NCI-H2081 treated with DMSO at 0.1 percent for 48 hours (cell line): ENCODE measurements at places on chromosomes 16 and 17.

GRCh38 chr16:27972500-27972899 is 91.0 kb downstream of the GSG1L start:
- no peak for DNase-seq

GRCh38 chr17:1860978-1861377 is 31.2 kb downstream of the RPA1 start:
- no peak for DNase-seq

DNA sequence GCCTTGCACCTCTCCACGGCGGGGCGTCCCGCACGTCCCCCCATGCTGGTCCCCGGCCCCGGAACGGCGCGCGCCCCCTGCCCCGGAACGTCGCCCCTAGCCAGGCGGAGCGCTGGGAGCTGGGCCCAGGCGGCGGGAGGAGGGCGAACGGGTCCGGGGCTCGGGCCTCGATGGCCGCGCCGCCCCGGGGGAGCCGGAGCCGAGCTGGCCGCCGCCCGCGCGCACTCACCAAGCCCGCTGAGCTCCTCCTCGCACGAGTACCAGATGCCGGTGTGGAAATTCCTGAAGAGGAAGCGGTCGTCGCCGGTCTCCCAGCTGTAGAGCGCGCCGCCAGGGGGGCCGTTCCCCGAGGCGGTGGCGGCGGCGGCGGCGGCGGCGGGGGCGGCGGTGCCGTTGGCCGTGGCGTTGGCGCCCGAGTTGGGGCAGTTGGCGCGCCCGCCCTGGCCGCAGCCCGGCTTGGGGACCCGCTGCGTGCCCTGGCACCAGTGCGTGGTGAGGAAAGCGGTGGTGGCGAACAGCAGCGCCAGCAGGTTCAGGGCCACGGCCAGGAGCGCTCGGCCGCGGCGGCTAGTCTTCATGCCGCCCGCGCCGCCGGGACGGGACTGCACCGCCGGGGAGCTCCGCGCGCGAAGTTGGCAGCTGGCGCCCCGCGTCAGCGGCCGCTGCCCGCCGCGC is 530 bp downstream of the GSG1L start:
- DNase-seq, result no peak

- DNase-seq, result no peak
Observed at GRCh38 chr17:67052720-67053437, 8.5 kb downstream of the CACNG1 start.

GRCh38 chr17:6532441-6532885 is 23.9 kb downstream of the PITPNM3 start:
- no peak for DNase-seq

DNA sequence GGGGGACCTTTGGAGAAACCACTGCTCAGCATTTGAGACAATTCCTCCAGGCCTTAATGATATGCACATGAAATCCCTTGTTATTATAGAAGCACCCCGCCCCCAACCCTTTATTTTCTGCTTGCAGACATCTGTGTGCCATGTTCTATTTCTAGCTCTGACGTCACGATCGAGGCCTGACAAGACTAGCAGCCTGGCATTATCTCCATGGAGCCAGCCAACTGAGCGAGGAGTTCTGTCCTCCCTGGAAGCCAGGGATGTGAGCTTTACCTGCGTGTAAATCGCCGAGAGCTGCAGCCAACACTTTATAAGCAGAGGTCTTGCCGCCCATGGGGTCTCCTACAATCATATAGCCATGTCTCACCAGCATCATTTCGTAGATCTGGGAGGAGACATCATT is 116.9 kb downstream of the DNAH3 start:
- DNase-seq, result no peak

DNA sequence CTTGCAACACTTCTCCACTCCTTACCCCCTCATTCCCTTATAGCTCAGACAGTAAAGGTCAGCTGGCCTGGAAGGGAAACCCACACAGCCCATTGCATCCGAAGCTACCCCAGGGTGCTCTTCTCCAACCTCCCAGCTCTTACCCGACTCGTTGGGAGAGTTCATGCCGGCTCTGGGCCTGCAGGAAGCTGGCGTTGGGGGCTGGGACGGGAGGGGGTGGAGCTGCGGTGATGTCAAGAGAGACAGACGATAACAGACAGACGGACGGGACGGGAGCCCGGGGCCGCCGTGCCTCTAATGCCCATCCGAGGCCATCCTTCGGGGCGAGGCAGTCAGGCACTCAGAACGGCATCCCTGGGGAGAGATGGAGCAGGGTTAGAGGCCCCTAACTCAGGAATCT is 6.1 kb downstream of the HDAC5 start:
- no peak for DNase-seq

- no peak for DNase-seq
Observed at GRCh38 chr16:87178977-87179376, 138.2 kb downstream of the C16orf95 start.

DNA sequence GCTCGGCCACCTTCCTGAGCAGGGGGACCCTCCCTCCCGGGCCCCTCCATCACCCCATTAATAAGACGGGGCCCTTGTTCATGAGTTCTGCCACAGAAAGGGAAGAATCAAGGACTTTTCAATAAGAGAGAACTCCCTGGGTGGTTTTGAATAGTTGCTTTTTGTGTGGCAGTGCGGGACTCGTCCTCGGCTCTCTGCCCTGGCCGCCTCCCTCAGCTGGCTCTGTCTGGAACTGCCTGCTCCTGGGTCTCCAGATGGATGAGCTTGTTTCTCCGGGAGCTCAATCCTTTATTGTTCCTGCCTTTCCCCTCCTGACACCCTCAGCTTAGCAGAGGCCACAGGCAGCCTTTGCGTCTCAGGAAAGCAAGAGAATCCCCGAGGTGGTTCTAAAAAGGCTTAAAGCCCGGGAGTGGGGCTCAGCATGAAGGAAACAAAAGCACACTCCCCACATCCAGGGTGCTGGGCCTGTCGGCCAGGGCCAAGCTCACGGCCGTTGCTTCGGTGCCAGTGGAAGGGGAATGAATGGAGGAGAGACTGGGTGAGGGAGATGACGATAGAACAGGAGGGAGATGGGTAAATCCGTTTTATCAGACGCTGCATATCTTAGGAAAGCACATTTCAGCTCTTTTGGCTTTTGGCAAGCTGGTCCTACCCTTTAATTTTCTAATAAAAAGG is 60.2 kb downstream of the RAI1 start:
- DNase-seq, result no peak

GRCh38 chr16:59826767-59827166 is 1092.7 kb upstream of the GOT2 start:
- no peak for DNase-seq

DNA sequence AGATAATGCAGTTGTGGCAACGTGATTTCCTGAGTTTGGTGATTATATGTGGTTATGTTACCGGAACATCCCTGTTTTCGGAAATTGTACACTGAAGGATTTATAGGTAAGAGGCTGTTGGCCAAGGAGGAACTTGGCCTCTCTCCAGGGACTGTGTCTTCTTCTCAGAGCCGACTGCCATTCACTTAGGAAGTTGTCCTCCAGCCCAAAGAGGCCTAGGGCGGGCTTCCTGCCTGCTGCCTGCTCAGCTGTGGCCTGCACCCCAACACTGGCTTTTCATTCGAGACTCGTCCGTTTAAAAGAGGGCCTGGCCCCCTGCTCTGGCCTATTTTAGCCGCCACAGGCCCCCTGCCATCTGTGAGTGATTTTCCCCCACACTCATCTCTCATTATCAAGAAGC is 64.3 kb downstream of the ZDHHC7 start:
- DNase-seq, result no peak

DNA sequence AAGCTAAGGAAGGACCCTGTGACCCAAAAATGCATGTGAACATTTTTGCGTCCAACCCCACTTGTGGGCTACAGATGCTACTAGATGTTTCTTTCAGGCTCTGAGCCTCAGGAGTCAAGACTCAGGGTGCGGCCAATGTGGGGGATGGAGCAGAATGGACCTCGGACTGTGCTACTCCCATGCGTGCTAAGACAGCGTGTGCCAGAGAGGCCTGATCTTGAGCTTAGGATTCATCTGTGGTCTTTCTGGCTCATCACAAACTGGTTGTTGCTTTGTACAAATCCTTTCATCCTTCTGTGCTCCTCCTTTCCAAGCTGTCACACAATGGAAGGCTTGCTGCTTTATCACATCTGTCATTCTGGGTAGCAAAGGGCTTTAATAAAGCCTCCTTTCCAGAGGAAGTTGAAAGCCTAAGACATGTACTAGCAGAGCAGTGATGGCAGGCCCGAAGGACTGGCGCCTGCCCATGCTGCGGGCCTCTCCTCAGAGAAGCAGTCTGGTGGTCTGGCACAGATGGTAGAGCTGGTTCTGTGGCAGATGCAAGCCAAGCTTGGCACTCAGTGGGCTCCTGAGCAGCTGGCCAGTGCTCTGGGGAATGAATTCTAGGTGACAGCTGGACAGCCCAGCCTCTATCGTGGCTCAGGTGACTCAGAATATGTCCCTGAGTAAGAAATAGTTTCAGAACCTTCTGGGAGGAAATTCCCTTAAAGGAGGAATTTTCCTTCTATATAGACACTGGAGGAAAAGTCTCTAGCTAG is 27.8 kb downstream of the COG4 start:
- DNase-seq, result no peak

DNA sequence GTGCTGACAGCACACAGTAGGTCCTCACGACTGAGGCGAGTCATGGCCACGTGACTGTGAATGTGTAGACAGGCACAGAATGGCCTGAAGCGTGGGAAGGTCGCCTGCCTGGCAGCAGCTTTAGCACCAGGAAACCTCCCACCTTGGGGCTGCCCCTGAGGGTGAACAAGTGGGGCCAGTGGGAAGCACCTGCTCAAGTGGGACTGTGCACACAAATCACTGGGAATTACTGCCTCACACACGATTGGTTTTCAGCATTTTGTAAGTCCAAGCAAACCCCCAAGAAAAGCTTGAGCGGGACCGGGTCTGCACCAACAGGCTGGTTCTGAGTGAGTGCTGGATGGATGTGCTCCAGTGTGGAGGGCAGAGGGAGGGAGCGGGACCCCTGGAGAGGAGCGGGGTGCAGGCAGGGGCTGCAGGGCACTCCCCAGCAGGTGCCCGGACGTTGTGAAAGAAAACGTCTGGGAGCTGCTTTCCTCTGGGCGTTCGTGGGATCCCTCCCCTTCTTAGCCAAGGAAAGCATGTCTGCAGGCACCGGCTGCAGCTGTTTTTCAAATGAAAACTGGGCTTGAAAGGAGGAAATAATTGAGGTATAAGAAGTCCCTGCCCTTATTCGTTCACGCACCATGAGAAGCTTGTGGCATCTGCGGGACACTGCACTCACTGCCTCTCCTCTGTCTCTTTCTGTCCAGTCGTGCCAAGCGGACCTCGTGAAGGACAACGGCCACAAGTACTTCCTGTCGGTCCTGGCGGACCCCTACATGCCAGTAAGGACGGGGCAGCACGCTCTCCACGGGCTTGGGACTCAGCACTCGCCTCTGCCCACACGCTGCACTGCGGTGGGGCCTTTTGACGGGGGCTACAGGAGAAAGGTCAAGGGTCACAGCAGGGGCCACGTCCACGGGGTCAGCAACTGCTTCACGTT is 111.7 kb upstream of the CHMP6 start:
- no peak for DNase-seq

DNA sequence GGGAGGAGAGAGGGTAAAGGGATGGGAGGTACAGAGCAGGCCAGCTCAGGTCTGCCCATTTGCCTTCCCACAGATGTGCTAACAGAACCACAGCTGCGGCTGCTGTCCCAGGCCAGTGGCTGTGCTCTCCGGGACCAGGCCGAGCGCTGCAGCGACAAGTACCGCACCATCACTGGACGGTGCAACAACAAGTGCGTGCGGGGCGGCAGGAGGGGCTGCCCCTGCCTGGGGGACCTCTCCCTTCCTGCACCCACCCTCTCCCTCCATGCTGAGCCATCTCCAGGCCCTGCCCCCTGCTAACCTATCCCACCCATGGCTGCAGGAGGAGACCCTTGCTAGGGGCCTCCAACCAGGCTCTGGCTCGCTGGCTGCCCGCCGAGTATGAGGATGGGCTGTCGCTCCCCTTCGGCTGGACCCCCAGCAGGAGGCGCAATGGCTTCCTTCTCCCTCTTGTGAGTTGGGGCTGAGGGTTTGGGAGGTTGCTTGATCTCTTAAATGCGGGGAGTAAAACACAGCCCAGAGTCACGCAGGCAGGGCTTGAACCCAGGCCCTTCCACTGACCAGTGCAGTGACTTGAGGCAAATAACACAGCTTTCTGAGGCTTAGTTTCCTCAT is 1.2 kb downstream of the EPX start:
- DNase-seq, result no peak

GRCh38 chr16:15897834-15898254 is 9.4 kb upstream of the CEP20 start:
- DNase-seq, result no peak

GRCh38 chr16:17330044-17330443 is 140.7 kb downstream of the XYLT1 start:
- DNase-seq, result no peak

GRCh38 chr16:65975049-65975708 is 391.3 kb upstream of the CDH5 start:
- DNase-seq, result no peak

- DNase-seq, result no peak
Observed at GRCh38 chr16:48347191-48347865, 37.9 kb downstream of the SIAH1 start.

DNA sequence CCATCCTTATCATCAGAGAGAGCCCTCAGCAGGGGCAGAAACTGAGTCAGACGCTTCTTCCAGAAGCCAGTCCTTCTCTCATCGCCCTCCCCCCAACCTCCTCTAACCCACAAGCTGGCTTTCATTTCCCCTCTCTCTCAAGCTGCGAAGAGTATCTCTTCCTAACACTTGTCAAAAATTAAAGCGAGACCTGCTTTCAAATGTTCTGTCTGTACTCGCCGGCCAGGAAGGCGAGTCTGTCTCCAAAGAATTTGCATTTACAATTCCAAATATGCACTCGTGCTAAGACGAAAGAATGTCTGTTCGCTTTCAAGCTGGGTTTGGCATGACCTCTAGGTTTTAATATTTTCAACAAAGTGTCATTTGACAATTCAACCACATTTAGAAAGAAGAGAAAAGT is 140.4 kb downstream of the RGS9 start:
- DNase-seq, result no peak

DNA sequence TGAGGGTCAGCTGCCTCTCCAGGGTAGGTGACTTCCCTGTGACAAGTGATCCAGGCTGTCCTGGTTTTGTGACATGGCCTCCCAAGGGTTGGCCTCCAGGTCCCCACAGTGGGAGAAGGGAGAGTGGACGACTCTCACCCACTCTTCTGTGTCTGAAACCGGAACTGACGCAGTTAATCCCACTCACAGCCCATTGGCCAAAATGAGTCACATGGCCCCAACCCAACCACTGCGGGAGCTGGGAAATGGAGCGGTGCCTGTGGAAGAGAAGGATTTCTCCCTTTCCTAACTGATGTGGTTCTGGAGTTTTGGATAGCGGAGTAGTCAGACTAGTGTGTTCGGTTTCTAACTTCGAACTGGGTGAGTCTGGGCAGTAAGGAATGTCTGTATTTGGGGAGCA is 79.4 kb downstream of the ABCC6 start:
- DNase-seq, result no peak
